Activated CD4-positive, alpha-beta memory T cell treated with anti-CD3 and anti-CD28 coated beads, Interleukin-2, amount 10 ng/mL, durations not matched to agents 7 days and 5 days (primary cell): ENCODE measurements at places on chromosomes 7 and 10. TPM values are rescaled to one million over a fixed set of nuclear protein-coding genes. Genes with fewer than 3 reads are reported as not detected.
A peak's percentile ranks its signal among the peaks of the same experiment; 100 is the strongest.

The STOX1 gene
- 0.60 TPM for total RNA-seq

The PITX3 gene
- total RNA-seq = not detected

The OR2A25 gene
- not detected for total RNA-seq

The MACROH2A2 gene
- 5.5 TPM for total RNA-seq

The CPN1 gene
- total RNA-seq = not detected

The C10orf143 gene
- 2.5 TPM for total RNA-seq

The COL28A1 gene
- total RNA-seq = not detected

The ERVW-1 gene
- total RNA-seq = not detected

The PNLIPRP1 gene
- total RNA-seq = not detected

The FGF8 gene
- total RNA-seq = not detected

The LOXL4 gene
- total RNA-seq = not detected

The ASB10 gene
- total RNA-seq = not detected

The MRC1 gene
- not detected for total RNA-seq

The BUD23 gene
- 57.0 TPM for total RNA-seq

The CPXM2 gene
- total RNA-seq = not detected

The NPFFR1 gene
- total RNA-seq = not detected

The DMTF1 gene
- total RNA-seq = 97.8 TPM

DNA sequence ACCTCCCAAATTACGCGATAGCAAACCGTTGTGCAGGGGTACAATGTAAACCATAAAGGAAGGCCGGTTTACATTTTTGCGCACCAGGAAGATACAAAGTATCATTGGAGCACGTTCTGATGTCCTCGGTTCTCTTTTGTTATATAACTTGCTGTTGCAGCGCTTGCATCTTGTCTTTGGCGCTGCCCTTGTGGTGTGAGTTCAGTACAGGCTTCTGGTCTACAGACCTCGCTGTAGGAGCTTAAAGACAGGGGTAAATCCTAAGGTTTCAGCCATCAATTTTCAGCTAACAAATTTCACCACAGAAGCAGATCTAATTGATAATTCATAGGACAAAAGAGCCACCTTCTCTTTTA lies 1.5 kb upstream of the MKX start:
- DNase-seq = no peak

DNA sequence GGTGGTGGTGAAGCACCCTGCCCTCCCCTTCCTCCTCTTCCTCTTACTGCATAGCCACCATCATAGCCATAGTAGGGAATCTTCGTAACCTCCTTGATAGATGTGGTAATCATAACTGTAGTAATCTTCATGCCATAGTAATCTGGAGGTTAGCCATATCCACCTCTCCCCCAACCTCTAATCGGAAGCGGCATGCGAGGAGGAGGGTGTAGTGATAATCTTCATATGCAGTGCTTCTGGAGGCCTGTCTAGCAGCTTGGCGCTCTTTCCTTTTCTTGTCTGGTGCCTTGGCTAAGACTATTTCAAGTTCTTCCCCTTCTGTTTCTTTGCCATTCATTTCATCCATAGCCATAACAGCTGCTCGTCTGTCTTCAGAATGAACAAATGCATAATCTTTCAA lies 90.9 kb downstream of the MLLT10 start:
- DNase-seq = no peak

- no peak for DNase-seq
These were observed 11.0 kb upstream of the IMPDH1 start for GRCh38 chr7:128420773-128421172.

GRCh38 chr10:33209802-33210201 lies 124.7 kb downstream of the NRP1 start:
- DNase-seq = no peak

GRCh38 chr7:19709249-19709578 lies 377 bp upstream of the POLR1F start:
- no peak for DNase-seq

DNA sequence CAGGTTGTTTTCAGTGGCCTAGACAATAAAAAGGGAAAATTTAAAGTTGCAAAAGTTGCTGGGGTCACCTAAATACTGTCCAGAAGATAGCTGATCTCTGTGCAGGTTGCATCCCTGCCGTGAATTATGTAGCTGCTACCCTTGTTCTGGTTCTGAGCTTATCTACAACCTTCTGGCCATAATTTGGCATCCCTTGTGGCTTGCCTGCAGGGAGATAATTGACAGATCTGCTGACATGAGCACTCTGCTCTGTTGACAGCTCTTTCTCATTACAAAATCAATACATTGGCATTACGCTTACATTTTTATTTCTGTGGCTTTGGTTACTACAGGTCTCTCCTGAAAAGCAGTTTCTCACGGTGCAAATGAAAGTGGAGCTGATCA lies 29.3 kb upstream of the HECTD2 start:
- DNase-seq = no peak

- DNase-seq = no peak
These were observed 689.5 kb downstream of the DNAJB9 start for GRCh38 chr7:109259151-109259550.

GRCh38 chr10:76085817-76086167 lies 654.4 kb downstream of the LRMDA start:
- DNase-seq = no peak

DNA sequence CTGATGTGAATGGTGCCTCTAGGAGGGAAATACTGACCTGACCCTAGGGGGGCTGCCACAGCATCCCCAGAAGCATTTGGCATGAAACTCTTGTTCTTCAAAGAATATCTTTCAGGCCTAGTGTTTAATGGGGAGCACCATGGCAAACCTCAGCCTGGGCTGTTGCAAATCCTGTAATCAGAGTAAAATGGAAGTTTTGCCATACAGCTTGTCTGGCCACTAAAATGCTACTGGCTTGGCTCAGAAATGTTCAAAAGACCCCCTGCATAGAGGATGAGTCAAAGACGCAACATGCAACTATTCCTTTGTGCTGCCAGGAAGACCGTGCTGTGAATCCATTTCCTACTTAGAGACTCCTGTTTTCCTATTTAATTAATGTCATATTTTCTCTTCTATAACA lies 26.7 kb downstream of the HECW1 start:
- DNase-seq = no peak

- peak; percentile 82 for DNase-seq
These were observed 24.6 kb upstream of the INMT start for GRCh38 chr7:30727061-30727945.

DNA sequence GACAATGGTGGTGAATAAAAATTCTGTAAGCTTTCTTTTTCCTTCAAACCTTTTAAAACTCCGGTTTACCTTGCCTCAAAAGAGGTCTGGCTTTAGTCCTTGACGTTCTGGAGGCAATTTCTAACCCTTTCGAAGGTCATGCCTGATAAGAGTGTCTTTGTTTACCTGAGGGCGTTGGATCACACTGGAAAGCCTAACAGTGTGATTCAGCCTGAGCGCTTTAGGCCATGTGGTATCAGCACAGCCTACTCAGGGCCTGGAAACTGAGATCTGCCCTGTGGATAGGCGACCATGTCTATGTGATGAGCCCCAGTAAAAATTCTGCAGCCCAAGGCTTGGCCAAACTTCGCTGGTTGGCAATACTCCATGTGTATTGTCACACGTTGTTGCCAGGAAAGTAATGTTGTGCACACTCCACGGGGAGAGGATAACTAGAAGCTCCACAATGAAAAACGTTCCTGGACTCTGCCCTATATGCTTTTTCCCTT lies 10.7 kb downstream of the CCDC6 start:
- no peak for DNase-seq

DNA sequence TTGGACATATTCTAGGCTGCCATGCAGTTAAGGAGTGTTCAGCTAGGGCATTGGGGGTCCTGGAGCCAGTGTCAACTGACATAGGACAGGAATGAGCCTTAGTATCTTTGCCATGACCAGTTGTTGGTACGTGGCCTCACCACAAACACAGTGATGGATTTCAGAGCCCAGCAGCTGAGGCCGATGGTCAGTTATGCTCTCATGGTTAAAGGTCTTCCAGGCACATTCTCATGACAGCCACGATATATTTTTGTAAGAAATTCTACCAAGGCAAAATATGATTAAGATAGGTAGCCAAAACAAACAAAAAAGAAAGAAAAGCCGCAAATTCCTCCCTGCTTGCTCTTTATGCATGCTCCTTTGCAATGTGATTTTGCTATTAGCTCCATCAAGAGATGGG lies 47.8 kb downstream of the CDHR3 start:
- no peak for DNase-seq

- DNase-seq = no peak
These were observed 63.0 kb downstream of the HELLS start for GRCh38 chr10:94608559-94608958.

- no peak for DNase-seq
These were observed 145.1 kb downstream of the TMEM178B start for GRCh38 chr7:141218941-141219340.

DNA sequence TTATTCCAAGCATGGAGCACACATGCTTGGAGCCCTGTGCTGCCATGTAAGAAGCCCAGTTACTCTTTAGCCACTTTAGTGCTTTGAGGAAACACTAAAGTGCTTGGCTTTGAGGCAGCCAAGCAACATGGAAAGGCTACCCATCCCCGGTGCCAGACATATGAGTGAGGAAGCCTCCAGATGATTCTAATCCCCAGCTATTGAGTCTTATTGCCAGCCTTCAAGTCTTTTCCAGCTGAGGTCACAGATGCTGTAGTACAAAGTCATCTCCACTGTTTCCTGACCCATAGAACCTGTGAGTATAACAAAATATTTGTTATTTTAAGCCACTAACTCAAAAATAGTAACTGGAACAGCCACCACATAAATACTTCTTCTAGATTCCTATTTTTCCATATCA lies 91.4 kb upstream of the CYP26C1 start:
- DNase-seq = no peak

- DNase-seq = no peak
These were observed 890.3 kb upstream of the AUTS2 start for GRCh38 chr7:68707958-68708357.

- no peak for DNase-seq
These were observed 211.0 kb downstream of the WDR11 start for GRCh38 chr10:121062115-121062514.

DNA sequence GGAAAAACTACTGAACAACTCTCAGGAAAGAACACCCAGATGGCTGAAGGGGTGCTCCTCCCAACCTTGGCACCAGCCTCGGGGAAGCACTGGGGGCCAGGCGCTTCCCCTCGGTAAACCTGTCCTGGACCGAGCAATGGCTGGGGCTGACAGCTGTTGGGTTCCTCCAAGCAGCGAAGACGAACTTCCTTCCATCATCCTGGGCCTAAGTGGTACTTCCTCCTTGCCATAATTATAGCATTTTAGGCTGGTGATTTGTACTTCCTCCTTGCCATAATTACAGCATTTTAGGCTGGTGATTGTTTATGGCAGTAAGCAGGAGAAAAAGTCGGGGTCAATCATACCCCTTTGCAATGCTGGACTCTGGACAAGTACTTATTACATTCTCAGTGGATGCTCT lies 69.3 kb downstream of the MYOF start:
- no peak for DNase-seq

DNA sequence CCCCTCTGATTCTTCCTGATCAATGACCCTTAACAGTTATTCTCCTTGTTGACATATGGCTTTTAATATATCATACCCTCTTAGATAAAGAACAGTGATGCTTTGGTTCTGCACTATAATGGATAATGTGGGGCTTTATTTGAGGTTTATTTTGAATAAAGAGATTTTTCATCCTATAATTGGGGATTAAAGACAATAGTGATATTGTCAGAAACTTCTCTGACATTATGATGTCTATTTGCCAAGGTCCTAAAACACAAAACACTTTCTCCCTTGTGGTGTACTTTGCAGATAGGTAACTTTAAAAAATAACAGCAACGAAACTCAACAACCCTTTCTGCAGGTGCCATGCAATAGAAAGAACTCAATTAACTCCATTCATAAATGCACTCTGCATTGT lies 243.6 kb upstream of the RHOBTB1 start:
- no peak for DNase-seq

GRCh38 chr7:5774136-5774535 lies 7.3 kb downstream of the RNF216 start:
- DNase-seq = no peak

- DNase-seq = no peak
These were observed 223.5 kb downstream of the CCDC3 start for GRCh38 chr10:12777840-12778585.

DNA sequence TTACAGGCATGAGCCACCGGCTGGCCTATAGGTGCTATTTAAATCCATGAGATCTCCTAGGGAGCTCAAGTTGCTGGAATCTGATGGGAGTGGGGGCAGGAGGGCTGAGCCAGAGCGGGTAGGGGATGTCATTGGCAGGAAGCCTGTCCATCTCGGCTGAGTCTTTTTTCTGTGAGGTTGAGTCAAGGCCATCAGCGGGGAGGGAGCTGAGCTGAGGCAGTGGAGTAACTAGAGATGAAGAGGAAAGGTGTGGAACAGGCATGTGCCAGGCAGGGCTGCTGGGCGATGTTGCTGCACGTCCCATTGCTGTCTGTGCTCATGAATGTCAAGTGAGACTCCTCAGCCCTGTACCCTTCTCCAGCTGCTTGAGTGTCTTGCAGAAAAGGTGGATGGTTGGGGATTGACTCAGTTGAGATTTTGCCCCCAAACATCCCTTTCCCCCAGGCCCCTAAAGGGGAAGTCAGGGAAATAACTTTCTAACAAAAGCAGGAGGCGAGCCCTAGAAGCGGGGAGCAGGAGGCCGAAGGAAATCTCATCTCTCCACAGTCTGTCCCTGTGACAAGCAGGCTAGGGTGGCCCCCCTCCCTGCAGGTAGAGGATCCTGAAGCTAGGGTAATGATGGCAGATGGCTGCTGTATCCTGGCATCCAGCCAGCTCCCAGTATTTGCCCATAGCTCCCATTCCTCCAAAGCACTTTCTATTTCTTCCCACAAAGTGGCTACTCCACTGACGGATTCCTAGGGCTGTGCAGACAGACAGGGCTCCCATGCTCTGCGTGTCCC lies 5.4 kb downstream of the ATP6V1F start:
- no peak for DNase-seq

GRCh38 chr10:13383399-13383761 lies 35.3 kb upstream of the SEPHS1 start:
- no peak for DNase-seq

- DNase-seq = no peak
These were observed 124.8 kb upstream of the TMEM72 start for GRCh38 chr10:44786286-44786850.

DNA sequence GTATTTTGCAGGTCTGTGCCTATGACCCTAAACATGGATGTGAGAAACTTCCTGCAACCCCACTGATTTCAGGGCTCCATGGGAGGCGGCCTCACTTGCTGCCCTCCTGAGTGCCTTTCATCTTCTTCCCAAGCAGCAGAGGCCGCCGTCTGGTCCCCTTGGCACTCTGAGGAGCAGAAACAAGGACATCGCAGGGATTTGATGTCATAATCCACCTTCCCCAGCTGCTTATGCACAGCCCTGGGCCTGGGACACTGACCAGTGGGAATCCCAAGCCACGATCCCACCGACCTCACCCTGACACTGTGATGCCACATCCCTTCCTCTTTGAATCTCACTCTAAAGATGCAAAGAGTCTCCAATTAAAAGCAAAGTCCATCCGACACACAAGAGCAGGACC lies 7.7 kb downstream of the CAMK2G start:
- no peak for DNase-seq
